ENCODE measurements at places on chromosomes 11 and 22.

- DNase-seq = no peak
Observed at GRCh38 chr11:78429660-78430059, 12.0 kb upstream of the GAB2 start.

- no peak for DNase-seq
Observed at GRCh38 chr11:27623945-27624523, 76.2 kb downstream of the BDNF start.

DNA sequence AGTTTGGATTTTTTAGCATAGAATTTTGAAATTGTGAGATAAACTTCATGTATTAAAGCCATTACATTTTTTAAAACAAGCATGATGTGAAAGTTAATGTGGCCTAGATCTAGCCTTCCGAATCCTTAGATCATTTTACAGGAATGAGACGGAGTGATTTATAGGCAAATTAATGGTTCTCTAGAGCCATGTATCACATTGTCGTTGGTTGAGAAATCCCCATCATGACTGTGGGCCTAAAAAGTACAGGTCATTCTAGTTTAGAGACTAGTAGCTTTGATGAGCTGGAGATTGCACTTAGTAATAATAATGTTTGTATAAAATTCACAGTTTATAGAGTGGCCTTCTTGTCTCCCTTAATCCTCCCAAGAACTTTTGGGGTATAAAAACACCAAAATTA is 7.1 kb downstream of the EWSR1 start:
- no peak for DNase-seq

GRCh38 chr11:77069336-77069968 is 2.7 kb downstream of the CAPN5 start:
- DNase-seq = no peak

DNA sequence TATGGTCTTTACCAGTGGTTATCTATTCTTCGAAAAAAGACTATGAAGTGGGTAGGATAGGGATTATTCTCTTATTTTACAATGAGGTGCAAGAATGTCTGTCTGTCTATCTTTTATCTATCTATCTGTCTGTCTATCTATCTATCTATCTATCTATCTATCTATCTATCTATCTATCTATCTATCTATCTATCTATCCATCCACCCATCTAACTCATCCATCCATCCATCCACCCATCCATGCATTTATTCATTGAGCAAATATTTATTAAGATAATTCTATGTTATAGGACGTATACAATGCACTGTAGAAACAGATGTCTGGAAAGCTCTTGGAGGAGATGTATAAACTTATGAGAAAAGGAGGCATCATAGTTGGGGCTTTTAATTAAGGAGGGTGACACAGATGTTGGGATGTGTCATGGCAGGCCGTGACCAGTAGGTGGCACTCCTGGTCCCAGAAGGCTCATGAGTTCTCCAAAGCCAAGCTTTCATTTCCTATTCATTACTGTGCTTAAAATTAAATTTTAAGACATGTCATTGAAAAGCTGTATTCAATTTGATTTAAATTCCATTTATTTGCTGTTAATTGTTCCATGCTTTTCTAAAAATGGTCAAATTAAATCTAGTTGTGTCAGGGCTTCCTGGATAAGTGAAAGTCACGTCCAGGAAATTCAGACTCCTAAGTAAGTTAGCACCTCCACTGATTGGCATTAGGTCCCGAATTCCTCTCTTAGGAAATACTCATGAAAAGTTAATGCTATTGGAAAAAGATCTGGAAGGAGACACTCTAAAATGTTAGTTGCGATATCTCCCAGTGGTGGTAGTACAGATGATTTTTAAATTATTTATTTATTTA is 19.0 kb upstream of the E2F8 start:
- DNase-seq = peak; percentile 62

DNA sequence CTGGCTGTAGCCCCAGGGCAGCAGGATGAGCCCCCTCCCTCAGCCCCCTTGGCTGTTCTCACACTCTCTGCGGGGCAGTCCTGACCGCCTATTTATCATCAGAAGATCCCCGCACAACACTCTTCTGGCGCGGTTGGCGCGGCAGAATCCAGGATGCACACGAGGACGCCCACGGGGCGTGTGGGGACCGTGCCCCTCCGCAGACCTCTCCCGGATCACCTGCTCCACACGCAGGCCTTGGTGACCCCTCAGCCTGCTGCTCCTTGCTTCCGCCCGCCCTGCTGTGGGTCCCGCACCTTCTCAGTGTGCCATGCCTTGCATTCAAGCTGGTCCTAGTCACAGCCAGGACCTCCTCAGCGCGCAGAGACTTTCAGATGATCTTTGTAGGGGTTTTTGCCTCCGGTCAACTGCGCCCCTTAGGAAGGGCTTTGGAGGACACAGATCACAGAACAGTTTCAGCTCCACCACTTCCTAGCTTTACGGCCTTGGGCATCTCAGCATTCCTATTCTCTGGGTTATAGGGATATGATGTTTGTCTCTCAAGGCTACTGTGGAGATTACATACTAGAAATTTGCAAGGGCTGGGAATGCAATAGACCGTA is 841 bp upstream of the TUB start:
- DNase-seq = no peak

- DNase-seq = no peak
Observed at GRCh38 chr11:128457874-128458273, 129.5 kb downstream of the ETS1 start.

DNA sequence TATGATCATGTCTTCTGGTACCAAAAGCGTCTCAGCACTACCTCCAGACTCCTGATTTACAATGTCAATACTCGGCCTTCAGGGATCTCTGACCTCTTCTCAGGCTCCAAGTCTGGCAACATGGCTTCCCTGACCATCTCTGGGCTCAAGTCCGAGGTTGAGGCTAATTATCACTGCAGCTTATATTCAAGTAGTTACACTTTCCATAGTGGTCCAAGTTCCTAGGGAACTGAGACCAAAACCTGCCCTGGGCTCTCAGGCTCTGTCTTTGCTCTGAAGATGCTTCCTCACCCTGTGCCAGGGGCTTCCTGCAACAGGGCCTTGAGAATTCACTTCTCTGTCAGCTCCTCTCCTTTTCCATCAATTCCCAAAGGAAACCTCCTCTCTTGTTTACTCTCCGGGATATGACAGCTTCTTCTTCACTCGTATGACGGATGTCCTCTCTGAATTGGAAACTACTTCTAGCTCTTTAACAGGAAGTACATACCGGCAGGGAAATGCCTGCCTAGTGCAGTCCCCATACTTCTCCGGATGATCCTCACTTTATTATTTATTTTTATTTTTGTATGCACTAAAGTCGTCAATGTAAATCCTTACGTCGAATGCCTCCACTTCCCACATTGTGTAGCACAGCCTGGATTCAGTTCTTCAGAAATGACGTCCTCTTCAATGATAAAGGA is 29.6 kb upstream of the PRAME start:
- DNase-seq = no peak
